ENCODE measurements at places on chromosomes 4 and X.

- no peak for DNase-seq
Measured at GRCh38 chrX:43631841-43632240, 24.3 kb upstream of the MAOA start.

- no peak for DNase-seq
Measured at GRCh38 chrX:119756926-119757635, 1.3 kb upstream of the SOWAHD start.

- DNase-seq, result no peak
Measured at GRCh38 chr4:25236971-25237370, 3.1 kb downstream of the PI4K2B start.

DNA sequence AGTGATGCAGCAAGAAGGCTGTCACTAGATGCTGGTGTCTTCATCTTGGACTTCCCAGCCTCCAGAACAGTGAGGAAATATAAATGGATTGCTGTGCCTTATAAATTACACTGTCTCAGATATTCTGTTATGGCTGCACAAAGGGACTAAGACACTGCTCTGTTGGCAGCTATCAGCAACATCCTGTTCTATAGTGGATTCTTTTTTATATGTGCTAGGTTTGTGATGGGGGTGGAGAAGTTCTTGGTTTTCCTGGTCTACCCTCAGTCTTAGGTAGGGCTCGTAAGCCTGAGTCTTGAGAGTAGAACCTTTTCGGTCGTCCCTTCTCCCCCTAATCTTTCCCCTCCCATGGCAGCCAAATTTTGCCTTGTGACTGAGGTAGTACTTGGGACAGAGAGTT, 17.3 kb downstream of the STIM2 start:
- no peak for DNase-seq

DNA sequence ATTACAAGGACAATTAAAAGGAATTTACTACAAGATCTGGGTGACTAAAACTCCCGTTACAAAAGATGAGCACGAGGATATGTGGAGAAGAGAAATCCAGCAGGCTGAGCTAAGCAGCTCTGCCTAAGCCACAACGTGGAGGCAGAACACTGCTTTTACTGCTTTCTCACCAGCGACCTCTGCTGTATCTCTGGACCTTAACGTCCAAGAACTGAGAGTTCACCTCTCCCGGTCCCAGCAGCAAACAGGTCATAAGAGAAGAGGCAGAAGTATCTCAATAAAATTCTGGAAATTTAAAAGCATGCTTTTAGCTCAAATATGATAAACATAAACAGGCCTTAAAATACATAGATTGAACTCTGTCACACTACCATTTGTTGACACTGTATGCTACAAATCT, 81.0 kb downstream of the ADGRA3 start:
- DNase-seq, result no peak

DNA sequence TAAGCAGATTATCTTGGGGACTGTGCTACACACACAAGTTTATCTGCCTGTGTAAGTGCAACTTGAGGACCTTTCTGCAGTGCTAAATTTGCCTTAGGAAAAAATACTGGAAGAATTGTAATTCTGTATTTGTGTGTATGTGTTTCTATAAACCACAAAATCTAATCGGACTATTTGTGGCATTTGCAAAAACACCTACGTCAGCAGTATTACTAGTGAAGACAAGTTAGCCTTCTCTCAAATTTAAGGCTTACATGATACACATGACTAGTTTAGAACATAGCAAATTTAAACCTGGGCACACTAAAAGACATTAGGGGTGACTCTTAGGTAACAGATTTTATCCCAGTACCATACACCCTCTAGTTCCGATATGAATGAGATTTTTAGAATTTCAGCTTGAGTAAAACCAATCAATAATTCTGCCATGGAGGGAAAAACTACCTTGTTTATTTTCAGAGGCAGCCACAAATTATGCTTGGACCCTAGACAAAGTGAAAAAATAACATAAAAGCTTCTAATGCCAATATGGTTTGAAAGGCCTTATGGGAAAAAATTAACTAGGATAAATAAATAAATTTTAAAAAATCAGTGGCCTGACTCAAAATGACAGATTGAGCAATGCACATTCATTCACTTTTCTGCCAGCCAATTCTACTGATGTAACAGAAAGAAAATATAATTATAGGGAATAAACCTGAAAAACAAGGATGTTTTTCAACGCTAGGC, 176.4 kb downstream of the SNCA start:
- DNase-seq, result no peak

DNA sequence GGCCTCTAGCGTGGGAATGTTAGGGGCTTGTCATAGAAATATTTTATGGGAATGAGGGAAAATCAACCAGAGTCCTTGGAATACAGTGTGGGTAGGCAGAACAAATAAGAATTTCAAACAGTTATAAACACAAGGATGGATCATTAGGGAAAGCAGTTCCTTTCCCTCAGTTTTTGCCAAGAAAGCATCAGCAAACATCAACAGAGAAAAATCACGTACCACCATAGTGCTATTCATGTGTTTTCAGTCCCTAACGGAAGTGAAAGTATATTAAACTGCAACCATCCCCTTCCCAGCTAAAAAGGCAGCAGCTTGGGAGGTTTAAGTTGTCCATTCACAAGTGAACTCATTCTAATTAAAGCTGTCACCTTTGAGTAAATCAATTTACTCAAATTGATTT, 334.4 kb upstream of the PCDH18 start:
- DNase-seq, result no peak

DNA sequence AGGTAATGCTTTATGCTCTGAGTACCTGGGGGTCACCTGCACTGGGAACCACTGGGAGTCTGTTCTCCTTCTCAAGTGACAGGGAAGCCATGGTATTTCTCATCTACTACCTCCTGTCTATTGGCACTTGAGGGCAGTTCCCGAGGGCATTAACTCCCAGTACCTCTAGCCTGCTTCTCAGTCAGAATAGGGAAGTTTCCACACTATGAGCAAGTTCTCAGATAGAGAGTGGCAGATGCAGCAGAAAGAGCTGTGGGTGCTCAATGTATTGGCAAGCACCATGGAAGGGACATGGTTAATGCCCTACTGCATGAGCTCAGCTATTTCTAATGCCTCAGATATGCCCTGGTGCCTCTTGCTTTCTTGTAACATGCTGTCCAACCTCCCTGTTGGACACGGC, 74.1 kb downstream of the ANOS1 start:
- DNase-seq, result no peak

DNA sequence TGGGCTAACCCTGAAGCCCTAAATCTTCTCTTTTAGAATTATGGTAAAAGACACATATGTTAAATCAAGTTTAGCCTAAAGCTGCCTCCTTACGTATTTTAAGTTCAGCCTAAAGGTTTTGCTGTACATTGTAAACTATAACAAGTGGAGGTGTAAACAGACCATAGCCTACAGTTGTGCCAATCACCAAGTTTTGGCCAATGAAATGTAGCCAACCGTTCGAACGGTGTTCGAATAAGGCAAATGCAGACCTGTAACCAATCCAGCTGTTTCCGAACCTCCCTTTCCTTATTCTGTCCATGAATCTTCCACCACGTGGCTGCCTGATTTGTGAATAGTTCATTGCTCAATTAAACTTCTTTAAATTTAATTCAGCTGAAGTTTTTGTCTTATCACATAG, 52.1 kb upstream of the TBC1D9 start:
- no peak for DNase-seq

GRCh38 chr4:24992968-24993367, 37.8 kb downstream of the LGI2 start:
- DNase-seq, result no peak

DNA sequence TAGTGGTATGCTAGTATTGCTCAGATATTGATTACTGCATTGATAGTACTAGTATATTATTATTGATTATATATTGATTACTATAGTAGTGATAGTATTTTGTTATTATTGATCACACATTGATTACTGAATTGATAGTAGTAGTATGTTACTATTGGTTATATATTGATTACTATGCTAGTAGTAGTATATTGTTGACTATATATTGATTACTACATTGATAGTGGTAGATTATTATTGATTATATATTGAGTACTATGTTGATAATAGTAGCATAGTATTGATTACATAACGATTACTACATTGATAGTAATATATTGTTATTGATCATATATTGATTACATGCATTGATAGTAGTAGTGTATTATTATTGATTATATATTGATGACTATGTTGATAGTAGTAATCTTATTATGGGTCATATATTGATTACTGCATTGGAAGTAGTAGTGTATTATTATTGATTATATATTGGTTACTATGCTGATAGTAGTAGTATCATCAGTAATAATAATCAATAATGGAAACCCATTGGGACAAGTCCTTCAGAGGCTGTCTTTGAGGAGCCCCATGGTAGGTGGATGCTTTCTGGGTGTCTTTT, 30.6 kb downstream of the GYG2 start:
- DNase-seq, result no peak

DNA sequence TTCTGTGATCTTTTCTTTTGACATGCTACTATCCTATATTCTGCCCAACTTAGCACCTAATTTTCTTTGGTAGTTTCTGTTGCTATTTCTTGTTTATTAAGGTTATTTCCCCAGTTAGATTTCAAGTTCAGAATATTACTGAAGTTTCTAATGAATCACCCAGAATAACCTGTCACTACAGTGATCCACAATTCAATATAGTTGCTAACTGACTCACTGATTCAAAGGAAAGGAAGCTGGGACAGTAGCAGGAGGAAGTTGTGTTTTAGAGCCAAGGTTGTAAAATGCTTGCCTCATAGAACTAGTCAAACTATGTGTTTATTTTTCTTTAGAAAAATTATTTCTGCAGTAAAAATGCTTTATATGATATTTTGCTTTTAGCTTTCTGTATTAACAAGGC, 37.4 kb downstream of the PAK3 start:
- no peak for DNase-seq

DNA sequence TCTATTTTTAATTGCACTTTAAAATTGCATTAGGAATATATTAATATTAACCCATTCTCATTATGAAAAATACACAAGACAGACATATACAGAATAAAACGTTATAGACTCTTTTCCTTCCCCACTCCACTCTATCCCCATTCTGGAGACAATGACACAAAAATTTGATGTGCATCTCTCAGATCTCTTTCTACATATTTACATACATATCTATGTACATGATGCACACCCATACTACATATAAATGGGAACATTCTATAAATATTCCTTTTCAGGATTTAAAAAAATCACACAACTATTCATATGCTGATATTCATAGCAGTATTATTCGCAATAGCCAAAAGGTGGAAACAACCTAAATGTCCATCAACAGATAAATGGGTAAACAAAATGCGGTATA, 2.4 kb upstream of the CXorf66 start:
- DNase-seq, result no peak

DNA sequence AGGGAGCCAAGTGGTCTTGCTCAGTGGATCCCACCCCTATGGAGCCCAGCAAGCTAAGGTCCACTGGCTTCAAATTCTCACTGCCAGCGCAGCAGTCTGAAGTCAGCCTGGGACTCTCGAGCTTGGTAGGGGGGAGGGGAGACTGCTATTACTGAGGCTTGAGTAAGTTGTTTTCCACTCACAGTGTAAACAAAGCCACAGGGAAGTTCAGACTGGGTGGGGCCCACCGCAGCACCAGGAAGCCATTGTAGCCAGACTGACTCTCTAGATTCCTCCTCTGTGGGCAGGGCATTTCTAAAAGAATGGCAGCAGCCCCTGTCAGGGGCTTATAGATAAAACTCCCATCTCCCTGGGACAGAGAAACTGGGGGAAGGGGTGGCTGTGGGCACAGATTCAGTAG, 721.0 kb upstream of the NDST4 start:
- DNase-seq, result no peak

DNA sequence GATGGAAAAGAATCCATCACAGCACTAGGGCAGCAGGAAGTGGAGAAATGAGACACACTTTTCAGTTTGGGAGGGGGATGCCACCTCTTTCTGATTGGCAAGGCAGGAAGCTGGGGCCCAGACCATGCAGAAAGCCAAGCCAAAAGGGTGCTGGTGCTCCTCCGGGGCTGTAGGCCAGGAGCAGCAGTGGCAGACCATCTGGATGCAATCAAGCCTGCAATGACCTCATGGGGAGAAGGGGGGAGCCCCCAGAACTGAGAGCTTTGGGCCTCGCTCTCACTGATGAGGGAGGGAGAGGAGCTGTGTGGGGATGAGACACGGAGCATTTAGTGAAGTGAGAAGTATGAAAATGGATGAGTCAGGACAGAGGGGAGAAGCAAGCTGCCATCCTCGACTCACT, 141.3 kb upstream of the NALF2 start:
- no peak for DNase-seq

- no peak for DNase-seq
Measured at GRCh38 chrX:70132877-70133302, 357 bp upstream of the IGBP1 start.

GRCh38 chr4:2045518-2045951, 13.6 kb upstream of the NAT8L start:
- peak; percentile 58 for DNase-seq

DNA sequence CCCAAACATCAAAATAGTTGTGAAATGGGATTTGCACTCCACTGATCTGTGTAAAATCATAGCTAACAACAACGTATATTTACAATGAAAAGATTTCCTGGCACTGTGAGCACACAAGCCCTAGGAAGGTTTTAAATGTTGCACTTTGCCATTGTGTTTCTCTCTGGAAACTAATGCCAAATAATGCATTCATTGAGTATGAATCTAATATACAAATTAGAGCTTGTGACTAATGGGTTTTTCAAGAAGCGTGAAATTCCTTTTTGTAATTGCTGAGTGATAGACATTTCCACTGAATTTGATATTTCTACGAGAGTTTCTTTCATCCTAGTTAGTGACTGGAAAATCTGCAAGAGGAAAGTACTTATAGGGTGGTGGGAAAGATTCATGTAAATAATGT, 135.9 kb downstream of the COL25A1 start:
- DNase-seq, result no peak

DNA sequence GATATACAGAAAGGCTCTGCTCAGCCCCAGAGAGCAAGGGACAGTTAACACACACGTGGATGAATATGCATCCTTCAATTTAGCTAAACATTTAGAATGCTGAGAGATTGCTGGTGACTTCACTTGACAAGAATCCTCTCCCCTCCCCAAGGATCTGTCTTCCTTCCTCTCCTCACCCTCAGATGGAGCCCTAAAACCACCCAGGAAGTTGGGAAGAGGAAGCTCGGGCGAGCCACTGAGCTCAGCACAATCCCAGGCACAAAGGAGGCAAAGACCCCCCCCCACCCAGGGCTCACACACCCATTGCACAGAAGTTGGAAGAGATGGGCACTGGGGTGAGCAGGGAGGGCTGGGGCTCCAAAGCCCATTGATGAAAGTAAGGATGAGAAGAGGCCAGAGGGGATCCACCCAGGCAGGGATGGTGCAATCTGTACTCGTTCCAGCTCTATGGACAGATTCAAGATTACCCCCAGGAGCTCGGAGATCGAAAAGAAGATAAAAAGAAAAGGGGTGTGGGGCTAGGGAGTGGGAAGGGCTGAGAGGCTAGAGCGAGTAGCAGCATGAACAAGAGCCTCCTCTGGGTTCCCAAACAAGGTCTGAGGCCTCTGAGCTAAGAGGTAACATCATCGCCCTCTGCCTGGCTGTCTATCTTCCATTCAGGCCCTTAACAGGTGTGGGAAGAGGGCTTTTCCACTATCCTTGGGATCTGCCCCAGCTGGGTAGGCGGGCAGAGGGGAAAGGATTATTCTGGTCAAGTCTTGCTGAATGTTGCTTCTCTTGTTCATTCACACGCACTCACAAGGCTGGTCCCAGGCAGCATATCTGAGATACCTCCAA, 1.2 kb downstream of the TFE3 start:
- DNase-seq, result peak; percentile 65

- DNase-seq, result no peak
Measured at GRCh38 chr4:124135409-124135813, 577.1 kb downstream of the ANKRD50 start.

Measured in RCC 7860 (cell line).